ENCODE measurements at places on chromosomes 16 and 17. TPM values are rescaled to one million over a fixed set of nuclear protein-coding genes. Genes with fewer than 3 reads are reported as not detected.

The VAT1L gene
- total RNA-seq = 9.3 TPM

The SULT1A3 gene
- 29.7 TPM for total RNA-seq

The MT1E gene
- total RNA-seq = 47.8 TPM

The PPP1R27 gene
- total RNA-seq = not detected

The TERB1 gene
- not detected for total RNA-seq

The CACNG4 gene
- total RNA-seq = not detected

The SDK2 gene
- 4.7 TPM for total RNA-seq

The ZNF646 gene
- 15.0 TPM for total RNA-seq

The SLFN12 gene
- 20.8 TPM for total RNA-seq

The GTF3C1 gene
- 57.4 TPM for total RNA-seq

The ZACN gene
- not detected for total RNA-seq

The MPP2 gene
- 14.2 TPM for total RNA-seq

The MT1M gene
- total RNA-seq = 11.8 TPM

The AIPL1 gene
- not detected for total RNA-seq

The PRR29 gene
- total RNA-seq = 0.62 TPM

The WFIKKN1 gene
- 0.33 TPM for total RNA-seq

The GGA2 gene
- 48.2 TPM for total RNA-seq

The AHSP gene
- total RNA-seq = not detected

The MYH1 gene
- total RNA-seq = not detected

The ZNF778 gene
- 12.7 TPM for total RNA-seq

The CCL16 gene
- total RNA-seq = 1.9 TPM

The SARM1 gene
- total RNA-seq = 14.5 TPM

The KRT27 gene
- not detected for total RNA-seq

The PRAC2 gene
- not detected for total RNA-seq

The PIK3R6 gene
- 1.3 TPM for total RNA-seq

The IGSF6 gene
- total RNA-seq = 4.4 TPM

The CMTM2 gene
- total RNA-seq = not detected

The CHST5 gene
- total RNA-seq = not detected

The CTRB1 gene
- 6.8 TPM for total RNA-seq

The DOC2A gene
- total RNA-seq = 0.23 TPM

Measured in aorta (tissue), 5 donors.